Uterus (tissue), 4 donors: ENCODE measurements at places on chromosomes 3 and 15. TPM values are rescaled to one million over a fixed set of nuclear protein-coding genes. Genes with fewer than 3 reads are reported as not detected.
A peak's percentile ranks its signal among the peaks of the same experiment; 100 is the strongest.

GRCh38 chr3:43477600-43477999 lies 144.2 kb downstream of the ANO10 start:
- H3K27me3 ChIP-seq, result no peaks in the 10 kb centered on the region
- H3K36me3 ChIP-seq, result no peaks in the 10 kb centered on the region
- H3K4me1 ChIP-seq, result no peaks in the 10 kb centered on the region
- H3K27ac ChIP-seq, result peak overlapping the region; percentile 2
- no peak overlapping the region for H3K4me3 ChIP-seq

DNA sequence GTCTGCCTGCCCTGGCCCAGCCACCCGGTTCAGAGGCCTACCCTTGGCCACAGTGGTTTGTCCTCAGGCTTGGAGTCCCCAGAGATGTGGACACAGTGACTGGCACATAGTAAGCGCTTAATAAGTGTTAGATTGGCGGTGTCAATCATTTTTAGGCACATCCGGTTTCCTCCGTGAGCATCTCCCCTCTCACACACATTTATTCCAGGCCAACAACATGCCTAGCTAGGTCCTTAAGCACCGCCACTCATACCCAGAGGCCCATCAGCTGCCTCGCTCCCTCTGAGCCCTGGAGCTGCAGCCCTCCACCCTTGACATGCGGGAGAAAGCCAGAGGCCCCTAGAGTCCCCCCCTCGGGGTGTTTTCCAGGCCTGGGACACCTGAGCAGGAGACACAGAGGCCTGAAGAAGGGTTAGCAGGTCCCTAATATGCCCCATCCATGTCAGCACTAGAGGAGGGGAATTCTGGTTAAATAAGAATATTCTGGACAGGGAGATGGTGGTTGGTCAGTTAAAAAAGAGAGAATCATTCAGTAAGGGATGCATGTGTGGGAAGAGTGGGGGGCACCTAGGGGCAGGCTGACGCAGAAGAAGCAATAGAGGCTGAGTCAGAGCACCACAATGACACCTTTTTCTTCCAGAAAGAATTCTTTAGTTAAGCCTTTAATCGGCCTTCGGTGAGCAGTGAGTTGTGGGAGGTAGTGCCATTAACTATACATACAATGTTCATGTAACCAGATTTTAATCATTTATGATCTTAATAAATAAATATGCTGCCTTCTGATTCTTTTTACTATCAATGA lies 22.3 kb downstream of the NR2F2 start:
- no peaks in the 10 kb centered on the region for H3K27me3 ChIP-seq
- DNase-seq, result no peak
- H3K36me3 ChIP-seq, result no peaks in the 10 kb centered on the region

PTPN23 gene
- total RNA-seq, result 5.1 TPM

GRCh38 chr15:93658026-93658816 lies 569.2 kb upstream of the RGMA start:
- no peaks in the 10 kb centered on the region for H3K36me3 ChIP-seq
- H3K27ac ChIP-seq, result no peak overlapping the region
- H3K4me1 ChIP-seq, result no peaks in the 10 kb centered on the region
- DNase-seq, result no peak

DNA sequence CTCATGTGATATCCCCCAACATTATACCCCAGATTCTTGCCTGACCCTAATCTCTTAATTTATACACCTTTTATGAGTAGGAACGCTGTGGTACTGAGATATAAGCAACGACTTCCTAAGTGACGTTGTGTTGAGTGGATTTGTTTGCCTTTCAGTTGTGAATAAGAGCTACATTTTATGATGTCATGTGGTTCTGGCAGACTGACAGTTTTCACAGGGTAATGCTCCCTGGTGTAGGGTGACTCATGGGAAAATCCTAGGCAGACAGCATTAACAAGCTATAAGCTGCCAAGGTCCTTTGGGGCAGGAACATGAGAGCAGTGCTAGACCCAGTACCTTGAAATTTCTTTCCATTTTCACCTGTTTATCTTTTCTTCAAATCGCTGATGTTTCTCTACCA lies 11.2 kb downstream of the C3orf52 start:
- H3K27me3 ChIP-seq, result no peaks in the 10 kb centered on the region
- H3K36me3 ChIP-seq, result no peaks in the 10 kb centered on the region
- DNase-seq, result no peak
- no peak overlapping the region for H3K27ac ChIP-seq
- no peak overlapping the region for H3K4me3 ChIP-seq

CCK gene
- not detected for total RNA-seq

DNA sequence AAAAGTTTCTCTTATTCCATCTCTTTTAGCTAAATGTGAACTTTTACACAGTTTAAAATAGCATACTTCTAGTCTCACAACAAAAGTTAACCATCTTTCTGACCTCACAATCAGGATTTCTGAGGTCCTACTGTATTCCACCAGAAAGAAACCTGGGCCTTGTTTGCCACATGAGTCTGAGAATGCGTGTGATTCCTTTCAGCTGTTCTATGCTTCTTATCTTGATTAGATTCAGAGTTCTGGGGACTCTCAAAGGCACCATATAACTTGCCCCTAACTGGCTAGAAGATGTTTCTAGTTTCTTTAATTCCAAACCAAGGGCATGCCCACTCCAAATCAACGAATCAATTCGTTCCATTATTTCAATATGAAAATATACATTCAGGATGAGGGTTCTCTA lies 131.1 kb downstream of the ATP8B4 start:
- no peaks in the 10 kb centered on the region for H3K4me1 ChIP-seq
- no peaks in the 10 kb centered on the region for H3K27me3 ChIP-seq
- H3K36me3 ChIP-seq, result no peaks in the 10 kb centered on the region
- H3K4me3 ChIP-seq, result no peak overlapping the region
- peak overlapping the region; percentile 82 for H3K27ac ChIP-seq
- DNase-seq, result no peak

GRCh38 chr3:19216669-19217337 lies 68.5 kb downstream of the KCNH8 start:
- H3K27ac ChIP-seq, result no peak overlapping the region
- no peak overlapping the region for H3K4me3 ChIP-seq
- no peaks in the 10 kb centered on the region for H3K4me1 ChIP-seq
- no peaks in the 10 kb centered on the region for H3K36me3 ChIP-seq
- DNase-seq, result peak; percentile 13
- H3K27me3 ChIP-seq, result no peaks in the 10 kb centered on the region

GRCh38 chr3:71549951-71550350 lies 33.6 kb downstream of the FOXP1 start:
- no peak for DNase-seq
- no peak overlapping the region for H3K27ac ChIP-seq
- H3K4me3 ChIP-seq, result no peak overlapping the region
- H3K4me1 ChIP-seq, result no peaks in the 10 kb centered on the region
- H3K27me3 ChIP-seq, result no peaks in the 10 kb centered on the region
- no peaks in the 10 kb centered on the region for H3K36me3 ChIP-seq

GRCh38 chr3:50050361-50050760 lies 38.4 kb upstream of the RBM5 start:
- no peak for DNase-seq
- no peaks in the 10 kb centered on the region for H3K27me3 ChIP-seq

DNA sequence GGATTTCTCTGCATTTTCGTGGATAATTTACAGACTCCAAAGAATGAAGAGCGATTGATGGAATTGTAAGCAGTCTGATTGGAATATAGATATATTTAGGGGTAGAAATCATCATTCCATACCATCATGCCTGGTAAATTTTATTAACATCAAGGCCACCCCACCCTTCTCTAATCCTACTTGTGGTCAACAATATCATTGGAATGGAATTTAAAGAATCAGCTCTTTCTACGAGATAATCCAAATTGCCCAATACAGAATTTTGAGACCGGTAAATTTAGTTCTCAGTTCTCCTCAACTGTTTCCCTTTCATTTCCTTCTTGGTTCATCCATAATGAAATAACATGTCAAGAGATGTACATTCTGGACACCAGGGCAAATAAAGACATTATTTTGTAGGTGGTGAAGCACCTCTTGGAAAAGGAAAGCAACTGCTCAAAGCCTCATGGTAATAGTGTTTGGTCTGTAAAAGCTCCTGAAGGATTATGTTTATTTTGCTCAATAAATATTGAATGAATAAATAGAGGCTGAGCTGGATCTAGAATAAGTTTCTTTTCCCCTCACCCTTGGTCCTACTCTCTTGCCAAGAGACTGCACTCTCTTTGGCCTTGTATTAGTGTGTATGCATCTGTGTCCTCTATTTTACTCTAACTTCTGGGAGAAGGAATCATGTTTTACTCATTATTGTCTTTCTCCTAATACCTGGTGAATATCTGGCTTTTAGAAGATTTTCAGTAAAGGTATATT lies 133.7 kb upstream of the BCL6 start:
- H3K36me3 ChIP-seq, result no peaks in the 10 kb centered on the region
- H3K4me1 ChIP-seq, result no peaks in the 10 kb centered on the region
- H3K4me3 ChIP-seq, result no peak overlapping the region
- H3K27me3 ChIP-seq, result no peaks in the 10 kb centered on the region

GRCh38 chr3:101531473-101532086 lies 18.6 kb upstream of the SENP7 start:
- H3K4me3 ChIP-seq, result no peak overlapping the region
- H3K4me1 ChIP-seq, result peaks cover 8% of the 10 kb centered on the region
- H3K27me3 ChIP-seq, result no peaks in the 10 kb centered on the region
- no peak for DNase-seq

DNA sequence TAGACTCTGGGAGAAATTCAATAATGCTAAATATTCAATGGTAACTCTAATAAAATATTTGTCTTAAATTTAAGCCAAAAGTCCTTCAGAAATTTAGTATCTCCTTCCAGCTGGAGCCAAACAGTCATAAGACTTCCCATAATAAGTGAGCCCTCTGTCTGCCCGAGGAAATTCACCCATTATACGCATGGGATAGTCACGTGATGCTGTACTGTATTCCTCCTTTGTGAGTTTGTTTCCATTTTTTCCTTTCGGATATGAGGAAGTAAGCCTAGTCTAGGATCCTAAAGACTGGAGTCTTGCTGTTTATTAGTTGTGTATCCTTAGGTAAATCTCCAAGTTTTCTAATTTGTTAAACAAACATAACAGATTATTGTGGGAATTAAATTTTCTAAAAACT lies 110.4 kb upstream of the PLAAT1 start:
- H3K27ac ChIP-seq, result no peak overlapping the region
- DNase-seq, result no peak
- no peaks in the 10 kb centered on the region for H3K36me3 ChIP-seq
- H3K4me1 ChIP-seq, result no peaks in the 10 kb centered on the region
- no peak overlapping the region for H3K4me3 ChIP-seq
- no peaks in the 10 kb centered on the region for H3K27me3 ChIP-seq

DNASE1L3 gene
- 0.77 TPM for total RNA-seq

- no peak overlapping the region for H3K4me3 ChIP-seq
- DNase-seq, result no peak
- no peaks in the 10 kb centered on the region for H3K36me3 ChIP-seq
- no peaks in the 10 kb centered on the region for H3K27me3 ChIP-seq
- H3K4me1 ChIP-seq, result peaks cover 8% of the 10 kb centered on the region
- H3K27ac ChIP-seq, result no peak overlapping the region
Measured at GRCh38 chr15:68292157-68292781, 14.7 kb downstream of the FEM1B start.
